ENCODE measurements at places on chromosomes 11 and 22.
A peak's percentile ranks its signal among the peaks of the same experiment; 100 is the strongest.

DNA sequence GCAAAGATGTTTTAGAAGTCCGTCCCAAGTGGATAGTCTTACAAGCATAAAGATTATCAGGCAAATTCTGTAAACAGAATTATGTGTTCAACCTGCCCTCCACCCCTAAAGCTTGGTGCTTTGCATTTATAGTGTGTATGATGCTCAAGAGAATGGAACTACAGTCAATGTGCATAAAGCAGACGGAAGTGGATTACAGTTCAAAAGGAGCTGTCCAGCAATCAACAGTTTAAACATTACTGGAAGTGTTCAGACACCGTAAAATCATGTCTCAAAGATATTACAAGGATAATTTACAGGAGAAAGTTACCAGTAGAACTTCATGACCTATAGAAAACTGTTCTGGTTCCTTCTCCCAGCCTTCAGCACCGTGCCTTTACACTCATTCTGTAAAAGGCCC is 1.0 kb downstream of the RIC3 start:
- DNase-seq: no peak

GRCh38 chr22:30230330-30230729 is 16.2 kb downstream of the LIF start:
- DNase-seq: no peak

DNA sequence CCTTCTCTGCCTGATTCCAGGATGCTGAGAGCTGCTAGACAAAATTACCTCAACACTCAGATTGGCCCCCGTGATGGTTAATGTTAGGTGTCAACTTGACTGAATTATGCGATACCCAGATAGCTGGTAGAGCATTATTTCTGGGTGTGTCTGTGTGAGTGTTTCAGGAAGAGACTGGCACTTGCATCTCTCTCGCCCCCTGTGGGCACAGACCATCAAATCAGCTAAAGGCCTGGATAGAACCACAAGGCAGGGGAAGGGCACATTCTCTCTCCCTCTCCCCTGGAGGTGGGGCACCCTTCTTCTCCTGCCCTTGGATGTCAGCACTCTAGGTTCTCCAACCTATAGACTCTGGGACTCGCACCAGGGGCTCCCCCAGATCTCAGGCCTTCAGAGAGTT is 79.7 kb downstream of the KIRREL3 start:
- no peak for DNase-seq

DNA sequence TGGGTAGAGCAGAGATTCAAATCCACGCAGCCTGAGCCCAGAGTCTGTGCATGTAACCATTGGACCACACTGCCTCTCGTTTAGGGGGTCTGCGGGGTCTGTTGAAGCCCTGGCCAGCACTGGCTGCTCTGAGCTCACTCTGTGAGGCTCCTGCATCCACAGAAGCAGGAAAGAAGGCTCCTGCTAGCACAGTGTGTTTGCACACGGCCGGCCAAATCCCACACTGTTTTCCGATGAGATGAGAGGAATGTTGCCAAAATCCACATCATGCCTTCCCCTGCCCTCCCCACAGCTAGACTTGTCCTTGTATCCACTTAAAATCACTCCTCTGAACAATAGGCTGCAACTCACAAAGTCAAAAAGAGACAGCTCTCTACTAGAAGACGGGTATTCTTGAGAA is 10.6 kb upstream of the SLC22A12 start:
- DNase-seq: no peak

GRCh38 chr11:102269927-102270326 is 47.4 kb upstream of the BIRC3 start:
- no peak for DNase-seq

DNA sequence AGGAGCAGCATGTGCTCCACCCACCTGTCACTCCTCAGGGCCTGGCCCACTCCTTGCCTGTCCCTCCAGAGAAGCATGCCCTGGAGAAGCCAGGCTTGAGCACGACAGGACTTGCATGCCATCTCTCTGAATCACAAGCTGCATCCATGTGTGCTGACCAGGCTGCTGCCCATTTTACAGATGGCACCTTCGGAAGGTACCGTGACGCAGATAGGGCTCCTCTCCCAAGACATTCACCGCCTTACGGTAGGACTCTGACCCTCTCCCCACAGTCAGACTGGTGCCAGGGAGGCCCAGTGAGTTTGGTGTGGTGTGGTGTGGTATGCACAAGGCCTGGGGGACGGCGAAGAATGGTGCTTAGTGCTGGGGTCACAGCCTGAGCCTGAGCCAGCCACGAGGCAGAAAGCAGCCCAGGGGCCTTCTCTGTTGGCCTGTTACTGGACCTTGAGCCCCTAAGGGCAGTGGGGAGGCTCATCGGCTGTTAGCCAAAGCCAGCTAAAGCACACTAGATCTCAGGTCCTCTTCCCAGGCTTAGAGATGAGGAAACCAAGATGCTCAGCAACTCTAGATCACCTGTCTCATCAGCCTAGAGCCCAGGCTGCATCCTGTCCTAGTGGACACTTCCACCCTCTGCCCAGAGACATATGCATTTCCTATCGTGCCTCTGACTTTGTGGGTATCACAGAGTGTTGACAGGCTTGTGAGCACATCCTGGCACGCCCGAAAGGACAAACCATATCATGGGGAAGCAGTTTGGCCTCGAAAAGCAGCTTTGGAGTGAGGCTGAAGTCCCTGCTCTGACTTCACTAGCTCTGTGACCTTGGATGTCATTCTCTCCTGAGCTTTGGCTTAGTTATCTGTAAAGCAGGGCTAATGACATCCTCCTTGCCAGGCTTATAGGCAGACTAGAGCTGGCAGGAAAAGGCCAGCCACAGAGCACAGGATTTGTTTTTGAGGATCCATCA is 17.8 kb downstream of the CYB5R2 start:
- no peak for DNase-seq

- no peak for DNase-seq
These were observed 36.9 kb downstream of the ARFGAP3 start for GRCh38 chr22:42820045-42820763.

- no peak for DNase-seq
These were observed 6.7 kb downstream of the GLYATL2 start for GRCh38 chr11:58837707-58838388.

GRCh38 chr22:31329453-31330215 is 16.5 kb downstream of the PATZ1 start:
- no peak for DNase-seq

DNA sequence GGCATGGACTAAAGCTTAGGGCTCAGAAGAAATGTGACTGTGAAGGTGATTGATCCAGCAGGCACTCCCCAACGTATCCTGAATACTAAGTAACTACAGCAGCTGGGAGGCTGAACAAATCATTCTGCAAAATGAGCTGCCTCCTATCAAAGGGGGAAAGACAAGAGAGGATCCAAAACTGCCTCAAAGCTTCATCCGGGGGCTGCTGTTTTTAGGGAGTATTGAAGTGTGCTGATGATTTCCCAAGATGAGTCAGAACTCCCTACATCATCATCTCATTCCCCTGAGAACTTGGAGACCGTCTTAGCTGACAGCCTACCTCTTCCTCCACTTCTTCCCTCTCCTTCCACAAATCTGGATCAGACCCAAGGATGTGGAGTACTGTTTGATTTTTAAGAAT is 108.4 kb upstream of the GRAMD1B start:
- DNase-seq: no peak

DNA sequence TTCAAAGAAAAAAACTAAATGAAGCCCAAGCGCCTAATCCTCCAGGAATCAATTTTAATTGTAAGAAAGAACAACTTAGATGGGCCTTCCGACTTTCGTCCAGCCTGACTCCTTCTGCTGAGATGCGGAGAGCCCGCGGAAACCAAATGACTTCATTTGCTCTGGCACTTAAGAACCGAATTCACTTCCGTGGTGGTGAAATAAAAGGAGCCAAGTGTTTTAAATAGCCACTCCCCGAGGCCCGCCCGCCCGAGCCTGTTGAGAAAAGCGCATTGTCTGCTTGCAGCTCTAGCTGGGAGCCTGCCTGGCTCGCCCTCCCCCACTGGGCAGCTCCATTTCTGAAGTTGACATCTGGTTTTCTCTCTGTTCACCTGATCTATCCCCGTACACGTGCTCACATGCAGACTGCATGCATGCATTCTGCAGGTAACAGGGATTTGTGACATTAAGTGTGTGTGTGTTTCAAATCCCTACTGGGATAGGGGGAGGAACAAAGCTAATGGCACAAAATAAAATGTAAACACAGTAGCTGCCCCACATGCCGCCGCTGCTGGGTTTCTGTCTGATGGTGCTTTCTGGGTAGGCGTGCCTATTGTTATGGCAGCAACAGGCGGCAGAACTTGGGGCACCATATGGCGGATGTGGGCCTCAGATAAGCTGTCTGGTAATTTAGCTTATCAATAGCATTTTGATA is 6.2 kb downstream of the TEAD1 start:
- DNase-seq: no peak

- no peak for DNase-seq
These were observed 116.4 kb downstream of the BLID start for GRCh38 chr11:121999651-122000050.

GRCh38 chr11:44760917-44761550 is 34.3 kb downstream of the TSPAN18 start:
- no peak for DNase-seq

- no peak for DNase-seq
These were observed 16.4 kb upstream of the IL2RB start for GRCh38 chr22:37165940-37166674.

GRCh38 chr11:10317776-10318526 is 13.1 kb downstream of the ADM start:
- no peak for DNase-seq

- no peak for DNase-seq
These were observed 13.2 kb downstream of the MMP3 start for GRCh38 chr11:102830001-102830727.

DNA sequence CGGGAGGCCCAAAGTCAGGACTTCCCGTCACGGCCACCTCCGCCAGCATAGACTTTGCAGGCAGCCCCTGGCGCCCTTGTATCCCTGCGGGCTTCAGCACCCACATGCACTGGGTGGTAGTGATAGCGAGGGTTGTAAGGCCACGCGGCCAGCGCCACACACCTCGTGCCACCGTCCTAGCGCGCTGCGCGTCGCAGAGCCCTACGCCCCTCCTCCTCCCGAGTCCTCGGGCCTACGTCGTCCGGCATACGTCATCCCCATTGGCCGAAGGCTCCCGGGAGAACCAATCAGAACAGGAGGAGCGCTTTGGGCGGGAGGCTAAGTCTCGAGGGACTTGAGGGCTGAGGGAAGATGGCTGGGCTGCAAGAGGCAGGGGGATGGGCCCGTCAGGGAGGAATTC is 1.3 kb upstream of the BTBD18 start:
- DNase-seq: no peak

DNA sequence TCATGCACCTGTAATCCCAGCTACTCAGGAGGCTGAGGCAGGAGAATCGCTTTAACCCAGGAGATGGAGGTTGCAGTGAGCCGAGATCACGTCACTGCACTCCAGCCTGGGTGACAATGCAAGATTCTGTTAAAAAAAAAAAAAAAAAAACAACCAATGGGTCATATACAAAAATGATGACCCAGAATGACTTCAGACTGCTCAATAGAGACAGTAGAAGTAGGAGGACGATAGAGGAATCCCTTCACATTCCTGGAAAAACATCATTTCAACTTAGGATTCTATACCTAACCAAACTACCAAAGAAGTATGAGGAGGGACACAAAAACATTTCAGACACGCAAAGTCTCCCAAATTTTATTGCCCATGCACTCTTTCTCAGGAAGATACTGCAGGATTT is 14.1 kb upstream of the CBX7 start:
- no peak for DNase-seq

DNA sequence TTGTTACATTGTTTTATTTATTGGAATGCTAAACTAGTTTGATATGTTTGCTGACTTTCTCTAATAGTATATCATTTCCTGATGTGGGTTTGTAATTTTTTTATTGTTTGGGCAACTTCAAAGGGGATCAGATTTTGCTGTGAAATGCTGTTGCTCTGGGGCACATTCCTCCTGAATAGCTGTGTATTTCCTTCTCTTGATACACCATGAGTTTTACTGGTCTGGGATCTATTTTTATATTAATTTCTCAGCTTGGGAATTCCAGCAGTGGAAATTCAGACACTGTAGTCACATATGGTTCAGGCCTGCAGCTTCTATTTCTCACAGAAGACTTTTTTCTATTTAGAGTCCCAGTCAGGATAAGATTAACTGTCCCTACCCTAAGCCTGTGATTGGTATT is 58.9 kb downstream of the RPUSD4 start:
- DNase-seq: no peak

- DNase-seq: no peak
These were observed 3.3 kb downstream of the RAB38 start for GRCh38 chr11:88171982-88172381.

- no peak for DNase-seq
These were observed 74.7 kb downstream of the MN1 start for GRCh38 chr22:27726686-27727449.

DNA sequence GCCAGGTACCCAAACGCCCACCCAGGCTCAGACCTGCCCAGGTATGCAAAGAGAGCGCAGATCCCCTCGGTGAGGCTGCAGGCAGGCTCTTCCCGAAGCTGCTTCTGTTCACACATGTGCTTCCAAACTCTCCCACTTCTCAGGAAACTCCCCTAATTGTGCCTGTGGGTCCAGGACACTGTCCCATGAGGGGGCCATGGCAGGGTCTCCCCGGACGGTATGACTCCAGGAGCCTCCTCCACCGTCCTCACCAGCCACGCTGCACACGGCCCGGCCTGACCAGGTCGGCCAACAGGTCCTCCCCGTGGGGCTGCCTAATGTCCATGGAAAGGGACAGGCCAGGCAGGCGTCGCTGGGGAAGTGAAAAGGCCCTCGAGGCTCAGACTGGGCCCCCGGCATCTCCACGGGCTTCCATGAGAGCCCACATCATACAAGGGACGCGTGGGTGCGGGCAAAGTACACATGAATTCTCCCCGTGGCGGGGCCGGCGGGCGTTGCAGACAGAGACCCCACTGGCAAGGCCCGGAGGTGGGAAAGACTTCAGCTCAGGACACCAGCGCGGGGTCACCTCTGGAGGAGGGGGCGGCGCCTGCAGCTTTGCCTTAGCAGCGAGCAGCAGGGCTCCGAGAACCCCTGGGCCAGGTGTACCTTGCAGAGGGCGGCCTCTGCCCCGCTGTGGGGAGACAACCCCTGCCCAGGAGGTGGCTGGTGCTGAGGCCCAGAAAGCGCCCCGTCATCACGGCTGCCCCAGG is 526.1 kb downstream of the BRD1 start:
- DNase-seq: peak; percentile 84

GRCh38 chr22:36727110-36727509 is 23.6 kb upstream of the CACNG2 start:
- peak; percentile 70 for DNase-seq

DNA sequence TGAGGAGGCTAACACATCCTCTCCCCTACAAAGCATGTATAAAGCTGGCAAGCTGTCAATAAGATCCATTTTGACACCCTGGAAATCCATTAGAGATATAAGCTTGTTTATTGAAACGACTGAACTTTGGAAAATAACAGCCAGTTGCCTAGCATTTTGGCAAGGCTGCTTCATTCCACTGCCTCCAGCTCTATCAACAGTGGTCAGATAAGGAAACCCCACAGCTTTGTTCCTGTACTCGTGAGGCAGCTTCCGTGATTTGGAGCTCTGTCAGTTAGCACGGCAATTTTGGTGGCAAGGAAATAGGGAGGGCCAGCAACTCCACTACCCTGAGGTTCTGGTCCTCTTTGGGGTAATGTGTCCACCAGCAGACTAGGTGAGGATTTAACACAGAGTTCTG is 2.0 kb upstream of the OR51S1 start:
- DNase-seq: no peak

All from esophagus muscularis mucosa (tissue), 4 donors.